ENCODE measurements at places on chromosomes 3 and 15.

DNA sequence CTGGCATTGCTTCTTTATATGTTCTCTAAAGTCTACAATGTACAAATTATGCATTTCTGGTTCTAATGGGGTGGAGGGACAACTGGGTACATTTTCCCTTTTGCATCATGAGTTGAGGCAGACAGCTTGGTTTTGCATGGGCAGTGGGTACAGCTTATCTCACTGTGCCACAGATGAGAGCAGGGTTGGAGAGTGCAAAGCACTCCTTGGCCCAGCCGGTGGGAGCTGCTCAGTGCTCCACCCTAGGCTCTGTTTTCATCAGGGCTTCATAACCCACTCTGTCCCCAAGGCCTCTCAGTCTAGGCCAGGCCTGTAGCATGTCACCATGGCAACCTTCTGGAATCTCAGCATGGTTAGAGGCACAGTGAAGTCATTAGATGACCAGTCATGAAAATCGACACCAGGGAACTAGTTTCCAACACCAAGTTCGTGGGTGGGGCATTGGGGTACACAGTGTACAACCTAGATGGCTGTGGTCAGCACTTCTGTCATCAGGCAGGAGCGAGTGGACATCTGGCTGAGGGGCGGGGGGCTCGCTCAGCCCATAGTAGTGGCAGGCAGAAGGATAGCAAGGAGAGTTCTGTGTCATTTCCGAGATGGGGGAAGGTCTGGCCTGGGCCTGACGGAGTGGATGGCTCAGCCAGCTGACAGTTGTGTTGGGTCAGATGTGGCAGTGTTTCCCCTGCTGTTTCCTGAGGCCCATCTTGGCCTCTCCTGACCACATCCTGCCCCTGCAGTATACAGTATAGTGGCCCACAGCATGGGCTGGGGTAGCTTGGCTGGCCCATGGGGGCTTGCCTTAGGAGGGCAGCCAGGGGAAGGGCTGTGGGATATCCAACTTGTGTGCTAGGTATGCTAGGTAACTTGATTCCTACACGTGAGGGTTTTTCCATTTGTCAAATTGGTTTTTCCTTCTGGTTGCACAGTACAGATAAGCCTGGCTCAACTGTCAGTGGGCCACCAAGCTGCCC, 75.7 kb upstream of the PRR23C start:
- no peak for DNase-seq

DNA sequence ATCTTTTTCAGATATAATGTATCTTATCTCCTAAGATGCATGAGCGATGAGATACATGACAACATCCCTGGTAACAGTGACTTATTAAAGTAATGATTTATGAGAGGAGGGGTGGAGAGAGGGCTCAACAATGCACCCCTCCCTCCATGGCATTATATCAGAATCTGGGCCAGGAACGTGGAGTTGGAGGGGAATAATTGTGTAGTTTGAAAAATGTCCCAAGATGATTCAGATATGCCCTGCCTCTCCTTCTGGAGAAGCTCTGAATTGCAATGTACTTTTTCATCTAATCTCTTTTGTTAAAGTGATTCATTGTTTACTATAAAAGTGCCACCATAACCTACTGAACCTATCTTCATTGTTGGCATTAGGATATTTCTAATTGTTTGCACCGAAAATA, 86.5 kb downstream of the FRMD4B start:
- no peak for DNase-seq

DNA sequence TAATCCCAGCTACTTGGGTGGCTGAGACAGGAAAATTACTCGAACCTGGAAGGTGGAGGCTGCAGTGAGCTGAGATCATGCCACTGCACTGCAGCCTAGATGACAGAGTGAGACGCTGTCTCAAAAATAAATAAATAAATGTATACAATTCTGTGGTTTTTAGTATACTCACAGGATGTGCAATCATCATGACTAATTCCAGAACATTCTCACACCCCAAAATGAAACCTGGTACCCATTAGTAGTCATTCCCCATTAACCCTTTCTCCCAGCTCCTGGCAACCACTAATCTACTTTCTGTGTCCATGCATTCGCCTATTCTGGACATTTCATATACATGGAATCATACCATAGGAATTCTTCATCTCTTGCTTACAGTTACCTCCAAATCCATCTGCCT, 44.5 kb downstream of the LRRFIP2 start:
- DNase-seq, result no peak

DNA sequence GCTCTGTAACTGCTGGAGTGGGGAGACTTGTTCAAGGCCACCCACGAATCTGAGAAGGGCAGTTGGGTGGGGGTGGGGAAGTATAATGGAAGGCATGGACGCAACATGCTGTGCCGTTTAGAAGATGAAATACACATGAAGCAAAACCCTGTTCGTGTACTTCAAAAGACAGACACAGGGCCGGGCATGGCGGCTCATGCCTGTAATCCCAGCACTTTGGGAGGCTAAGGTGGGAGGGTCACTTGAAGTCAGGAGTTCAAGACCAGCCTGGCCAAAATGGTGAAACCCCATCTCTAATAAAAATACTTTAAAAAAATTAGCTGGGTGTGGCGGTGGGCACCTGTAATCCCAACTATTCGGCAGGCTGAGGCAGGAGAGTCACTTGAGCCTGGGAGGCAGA, 36.9 kb upstream of the SFMBT1 start:
- DNase-seq, result no peak

GRCh38 chr3:111937871-111938270, 41.0 kb upstream of the ABHD10 start:
- no peak for DNase-seq

DNA sequence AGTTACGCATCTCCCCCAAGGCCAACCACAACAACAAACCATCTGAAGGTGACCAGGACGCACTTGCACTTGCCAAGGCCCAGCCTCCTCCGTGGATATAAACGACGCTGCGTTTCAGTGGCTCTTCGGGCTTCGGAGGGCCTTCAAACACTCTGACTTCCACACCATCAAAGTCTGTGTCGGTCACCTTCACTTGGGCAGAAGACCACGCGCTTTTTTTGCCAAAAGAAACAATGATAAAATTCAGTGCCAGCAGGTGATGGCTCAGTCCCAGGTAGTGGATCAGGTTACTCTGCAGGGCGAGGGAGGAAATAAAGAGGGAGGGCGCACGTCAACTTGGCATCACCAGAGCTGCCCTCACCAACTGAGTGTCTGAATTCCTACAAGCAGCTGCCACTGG, 63.0 kb downstream of the NCEH1 start:
- DNase-seq, result no peak

DNA sequence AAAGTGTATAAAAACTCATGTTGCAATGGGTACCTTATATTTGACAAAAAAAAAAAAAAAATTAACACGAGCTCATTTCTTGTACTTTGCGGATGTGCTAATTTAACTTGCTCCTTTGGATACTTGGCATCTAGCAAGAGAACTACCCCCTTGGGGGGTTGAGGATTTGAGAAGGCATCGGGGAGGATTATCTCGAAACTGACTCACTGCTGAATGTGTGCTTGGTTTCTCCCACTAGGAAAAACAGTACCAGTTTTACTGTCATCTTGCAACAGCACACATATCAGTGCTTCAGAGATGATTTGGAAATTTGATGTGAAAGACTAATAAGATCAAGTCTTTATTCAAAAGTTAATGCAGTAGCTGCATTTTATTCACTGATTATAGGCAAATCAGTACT, 891 bp downstream of the EXOG start:
- no peak for DNase-seq

DNA sequence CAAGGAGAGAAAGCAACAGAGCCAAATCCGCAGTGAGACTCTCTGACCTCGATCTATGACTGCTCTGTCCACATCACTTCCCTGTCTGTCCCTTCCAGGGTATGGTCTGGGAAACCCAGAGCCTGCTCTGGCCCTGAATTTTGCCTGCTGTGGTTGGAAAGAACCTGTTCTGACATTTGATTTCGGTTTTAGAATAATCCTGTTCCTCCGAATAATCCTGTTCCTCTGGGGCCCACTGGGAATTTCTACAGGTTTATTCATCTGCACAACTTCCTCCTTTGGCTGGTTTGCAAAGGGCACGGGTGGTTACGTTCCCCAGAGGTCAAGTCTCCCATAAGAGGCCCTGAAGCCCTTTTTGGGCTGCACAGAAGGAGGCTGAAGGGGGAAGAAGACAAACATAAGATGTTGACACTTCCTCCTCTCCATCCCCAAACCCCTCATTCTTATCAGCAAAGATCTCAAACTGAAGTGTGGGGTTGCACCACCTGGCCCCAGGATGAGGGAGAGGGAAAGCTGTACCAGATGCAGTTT, 10.6 kb downstream of the LAMP3 start:
- DNase-seq, result no peak

DNA sequence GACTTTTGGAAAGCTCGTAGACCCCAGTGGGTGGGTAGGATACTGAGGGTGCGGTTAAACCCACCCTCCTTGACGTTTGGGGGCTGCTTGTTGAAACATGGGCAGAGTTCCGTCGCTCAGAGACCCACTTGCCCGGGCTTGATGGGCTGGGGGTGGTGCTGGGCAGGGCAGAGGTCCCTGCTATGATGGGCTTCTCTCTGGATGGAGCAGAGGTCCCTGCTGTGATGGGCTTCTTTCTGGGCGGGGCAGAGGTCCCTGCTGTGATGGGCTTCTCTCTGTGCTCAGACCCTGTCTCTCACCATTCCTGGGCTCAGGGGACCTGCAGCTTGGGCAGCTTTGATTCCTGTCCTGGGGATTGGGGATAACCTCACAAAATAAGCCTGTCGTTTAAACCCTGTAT, 45.2 kb downstream of the FBLN2 start:
- no peak for DNase-seq

DNA sequence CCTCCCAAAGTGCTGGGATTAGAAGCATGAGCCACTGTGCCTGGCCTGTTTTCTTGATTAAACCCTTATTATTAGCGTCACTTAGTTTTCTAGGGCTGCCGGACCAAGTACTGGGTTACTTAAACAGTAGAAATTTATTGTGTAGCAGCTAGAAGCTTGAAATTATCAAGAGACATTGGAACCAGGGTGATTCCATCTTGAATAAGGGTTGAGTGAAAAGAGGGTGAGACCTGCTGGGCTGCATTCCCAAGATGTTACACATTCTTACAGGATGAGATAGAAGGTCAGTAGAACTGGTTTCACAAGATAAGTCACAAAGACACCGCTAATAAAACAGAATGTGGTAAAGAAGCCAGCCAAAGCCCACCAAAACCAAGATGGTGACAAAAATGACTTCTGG, 18.6 kb upstream of the FSTL1 start:
- no peak for DNase-seq

- no peak for DNase-seq
Measured at GRCh38 chr3:138493804-138494606, 59.6 kb downstream of the ESYT3 start.

- no peak for DNase-seq
Measured at GRCh38 chr15:38996111-38996631, 431.6 kb upstream of the RASGRP1 start.

GRCh38 chr3:189902230-189903186, 218.2 kb downstream of the P3H2 start:
- no peak for DNase-seq

- no peak for DNase-seq
Measured at GRCh38 chr3:74268753-74269152, 345.7 kb downstream of the CNTN3 start.

GRCh38 chr3:166052440-166052839, 215.2 kb upstream of the BCHE start:
- no peak for DNase-seq

DNA sequence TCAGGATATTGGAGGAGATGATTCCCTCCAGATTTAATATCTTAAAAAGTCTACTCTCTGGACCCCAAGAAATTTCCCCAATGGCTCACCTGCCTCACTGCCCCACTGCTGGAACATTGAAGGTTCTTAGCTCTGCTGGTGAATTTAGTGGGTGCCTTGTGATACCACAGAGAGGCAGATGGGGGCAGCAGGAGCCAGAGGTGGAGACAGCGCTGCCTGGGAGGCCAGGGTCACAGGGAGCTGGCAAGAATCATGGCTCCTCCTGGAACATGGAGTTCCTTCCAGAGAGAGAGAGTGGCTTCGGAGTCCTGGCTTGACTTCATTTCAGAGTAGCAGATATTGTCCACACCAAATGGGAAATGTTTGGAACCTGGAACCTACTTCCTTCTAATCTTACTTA, 263.5 kb upstream of the CFAP20DC start:
- no peak for DNase-seq

DNA sequence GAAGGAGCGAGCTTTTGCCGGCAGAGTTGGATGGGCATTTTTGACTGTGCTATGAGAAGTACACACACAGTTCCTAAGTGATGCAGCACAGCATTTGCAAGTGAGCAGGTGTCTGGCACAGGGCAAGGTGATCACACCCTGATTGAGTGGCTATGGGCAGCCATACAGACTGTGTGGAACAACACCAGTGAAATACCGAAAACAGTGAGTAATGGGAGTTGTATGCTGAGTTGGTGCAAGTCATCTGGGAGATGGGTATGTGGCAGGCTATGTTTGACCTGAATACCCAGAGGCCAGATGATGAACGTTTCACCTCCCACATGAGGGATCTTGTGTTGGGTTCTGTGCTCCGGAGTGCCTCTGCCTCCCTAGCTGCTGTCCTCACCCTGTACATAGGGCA, 53.5 kb upstream of the TIPARP start:
- DNase-seq, result no peak
